ENCODE measurements at places on chromosomes 16 and 17.

DNA sequence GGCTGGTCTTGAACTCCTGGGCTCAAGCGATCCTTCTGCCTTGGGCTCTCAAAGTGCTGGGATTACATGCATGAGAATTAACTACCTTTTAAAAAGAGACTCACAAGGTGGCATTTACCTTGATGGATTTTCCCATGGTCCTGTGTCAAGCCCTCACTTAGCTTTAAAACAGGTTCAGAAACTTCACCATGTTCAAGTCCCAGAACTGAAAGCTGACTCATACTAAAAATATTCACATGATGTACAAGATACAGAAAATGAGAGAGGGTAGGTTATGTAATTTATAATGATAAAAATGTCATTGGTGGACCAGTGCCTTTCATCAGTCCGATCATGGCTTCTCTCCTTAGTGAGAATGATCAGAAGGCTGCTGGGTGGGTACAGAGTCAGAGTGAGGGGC lies 4.3 kb upstream of the AKAP1 start:
- no peak for DNase-seq

GRCh38 chr17:50608700-50609379 lies 25.8 kb upstream of the ABCC3 start:
- DNase-seq, result no peak

DNA sequence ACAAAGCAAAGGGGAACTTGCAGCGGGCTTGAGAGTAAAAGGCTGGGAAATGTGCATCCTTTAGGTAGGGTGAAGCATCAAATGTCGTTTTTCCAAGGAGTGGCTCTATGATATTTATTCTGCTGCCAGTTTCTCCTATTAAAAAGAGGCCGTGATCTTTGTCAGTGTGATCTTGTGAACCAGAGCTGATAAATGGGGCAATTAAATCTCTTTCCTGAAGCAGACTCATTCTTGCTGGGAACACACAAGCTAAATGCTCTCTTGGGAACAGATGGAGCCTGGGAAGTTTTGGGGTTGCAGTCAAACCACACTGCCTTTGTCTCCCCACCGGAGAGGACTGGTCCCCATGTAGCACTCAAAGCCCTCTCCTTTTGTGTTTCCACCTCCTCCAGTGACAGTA lies 408.9 kb downstream of the GRIN2A start:
- no peak for DNase-seq

DNA sequence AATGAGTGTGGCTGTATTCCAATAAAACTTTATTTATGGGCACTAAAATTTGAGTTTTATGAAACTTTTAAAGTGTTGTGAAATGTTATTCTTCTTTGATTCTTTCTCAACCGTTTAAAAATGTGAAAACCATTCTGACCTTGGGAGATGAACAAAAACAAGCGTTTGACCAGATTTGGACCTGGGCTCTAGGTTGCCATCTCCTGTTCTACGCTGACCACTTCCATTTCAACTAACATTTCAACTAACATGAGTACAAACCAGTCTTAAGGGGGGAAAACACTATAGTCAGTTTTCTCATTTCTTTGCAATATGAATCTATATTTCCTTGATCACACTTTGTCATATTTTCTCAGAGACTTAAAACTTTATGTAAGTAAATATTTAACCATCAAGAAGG lies 118.4 kb upstream of the IRX5 start:
- DNase-seq, result no peak

- no peak for DNase-seq
These were observed 3.9 kb downstream of the HIRIP3 start for GRCh38 chr16:29991571-29991904.

- DNase-seq, result no peak
These were observed 15.3 kb downstream of the TMEM98 start for GRCh38 chr17:32943206-32943605.

DNA sequence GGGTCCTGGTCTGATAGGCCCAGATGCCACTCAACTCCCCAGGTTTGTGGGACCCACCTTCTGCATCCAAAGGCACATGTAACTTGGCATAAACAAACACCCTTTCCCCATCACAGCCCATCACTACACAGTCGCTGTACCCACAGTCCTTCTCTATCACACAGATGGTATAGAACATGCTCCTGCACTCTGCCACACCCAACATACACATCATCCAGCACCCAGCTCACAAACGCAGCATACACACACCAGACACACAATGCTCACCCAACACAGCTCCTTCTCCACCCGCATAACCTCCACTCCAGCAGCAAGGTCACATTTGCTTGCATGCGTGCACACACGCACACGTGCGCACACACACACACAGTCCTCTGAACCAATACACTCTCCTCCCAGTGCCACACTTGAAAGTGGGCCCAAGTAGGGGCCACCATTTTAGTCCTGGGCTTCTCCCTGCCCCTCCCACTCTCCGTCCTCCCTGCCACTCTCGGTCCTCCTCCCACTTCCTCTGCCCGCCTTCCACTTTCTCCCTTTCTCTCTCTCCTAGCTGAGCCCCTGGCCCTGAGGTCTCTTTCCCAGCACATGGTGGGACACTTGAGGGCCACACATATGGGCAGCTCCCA lies 8.5 kb upstream of the TMEM92 start:
- no peak for DNase-seq

GRCh38 chr17:62897706-62898105 lies 68.3 kb upstream of the TANC2 start:
- DNase-seq, result no peak

DNA sequence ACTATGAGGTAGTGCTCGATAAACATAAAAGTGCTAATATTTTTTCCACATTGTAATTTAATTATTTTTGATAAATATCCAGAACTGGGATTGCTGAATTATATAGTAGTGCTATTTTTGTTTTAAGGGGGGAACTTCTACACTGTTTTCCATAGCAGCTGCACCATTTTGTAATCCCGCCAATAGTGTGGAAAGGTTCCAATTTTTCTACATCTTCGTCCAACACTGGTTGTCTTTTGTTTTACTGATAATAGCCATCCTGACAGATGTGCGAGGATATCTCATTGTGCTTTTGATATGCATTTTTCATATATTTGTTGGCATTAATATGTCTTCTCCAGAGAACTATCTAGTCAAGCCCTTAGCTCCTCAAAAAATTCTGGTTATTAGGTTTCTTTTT lies 259.6 kb upstream of the KCNJ16 start:
- DNase-seq, result no peak

DNA sequence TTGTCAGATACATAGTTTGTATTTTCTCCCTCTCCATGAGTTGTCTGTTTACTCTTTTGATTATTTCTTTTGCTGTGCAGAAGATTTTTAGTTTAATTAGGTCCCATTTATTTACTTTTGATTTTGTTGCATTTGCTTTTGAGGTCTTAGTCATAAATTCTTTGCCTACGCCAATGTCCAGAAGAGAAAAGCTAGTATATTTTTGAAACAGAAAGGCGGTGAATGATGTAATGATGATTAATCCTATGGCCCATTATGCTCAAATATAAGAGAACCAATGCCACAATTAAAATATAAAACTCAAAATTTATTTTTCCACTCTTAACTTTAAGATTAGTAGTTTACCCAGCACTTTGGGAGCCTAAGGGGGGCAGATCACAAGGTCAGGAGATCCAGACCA lies 59.8 kb upstream of the SMIM36 start:
- DNase-seq, result no peak

DNA sequence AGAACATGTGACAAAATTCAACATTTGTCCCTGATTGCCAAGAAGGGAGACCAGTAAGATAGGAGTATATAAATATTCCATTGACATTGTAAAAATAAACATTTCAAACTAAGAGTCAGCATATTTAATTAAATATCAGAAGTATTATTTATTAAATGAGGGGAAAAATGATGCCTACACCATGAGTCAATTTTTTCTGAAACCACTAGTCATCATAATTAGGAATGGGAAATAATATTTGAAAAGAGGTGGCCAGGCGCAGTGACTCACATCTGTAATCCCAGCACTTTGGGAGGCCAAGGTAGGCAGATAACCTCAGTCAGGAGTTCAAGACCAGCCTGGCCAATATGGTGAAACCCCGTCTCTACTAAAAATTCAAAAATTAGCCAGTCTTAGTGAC lies 2.1 kb downstream of the CMTM1 start:
- no peak for DNase-seq

GRCh38 chr16:83859265-83859664 lies 39.6 kb upstream of the MLYCD start:
- DNase-seq, result no peak

DNA sequence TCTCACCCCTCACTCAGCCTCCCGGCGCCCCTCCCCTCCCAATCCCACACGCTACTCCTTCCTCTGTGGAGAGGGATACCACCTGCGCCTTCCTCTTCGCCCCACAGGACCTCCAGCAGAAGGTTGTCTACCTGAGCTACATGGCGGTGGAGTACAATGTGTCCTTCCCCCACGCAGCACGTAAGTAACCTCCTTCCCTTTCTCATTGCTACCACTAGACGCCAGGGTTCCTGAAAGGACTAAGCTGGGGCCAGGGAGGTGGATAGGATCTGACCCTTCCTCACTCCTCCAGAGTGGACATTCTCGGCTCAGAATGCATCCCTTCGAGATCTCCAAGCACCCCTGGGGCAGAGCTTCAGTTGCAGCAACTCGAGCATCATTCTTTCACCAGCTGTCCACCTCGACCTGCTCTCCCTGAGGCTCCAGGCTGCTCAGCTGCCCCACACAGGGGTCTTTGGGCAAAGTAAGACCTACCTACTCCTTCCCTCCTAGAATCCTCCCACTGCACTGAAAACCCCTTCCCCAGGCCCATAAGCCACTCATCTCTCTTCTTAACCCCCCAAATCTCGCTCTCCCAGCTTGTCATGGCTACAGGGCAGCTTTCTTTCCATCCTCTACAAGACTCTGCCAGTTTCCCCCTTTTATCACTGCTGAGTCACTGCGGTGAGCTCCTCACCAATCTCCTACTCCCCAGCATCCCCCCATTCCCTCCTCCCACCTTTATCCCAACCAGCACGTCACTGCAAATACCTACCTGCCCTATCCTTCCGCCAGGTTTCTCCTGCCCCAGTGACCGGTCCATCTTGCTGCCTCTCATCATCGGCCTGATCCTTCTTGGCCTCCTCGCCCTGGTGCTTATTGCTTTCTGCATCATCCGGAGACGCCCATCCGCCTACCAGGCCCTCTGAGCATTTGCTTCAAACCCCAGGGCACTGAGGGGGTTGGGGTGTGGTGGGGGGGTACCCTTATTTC lies 1.5 kb downstream of the CD68 start:
- DNase-seq, result no peak

DNA sequence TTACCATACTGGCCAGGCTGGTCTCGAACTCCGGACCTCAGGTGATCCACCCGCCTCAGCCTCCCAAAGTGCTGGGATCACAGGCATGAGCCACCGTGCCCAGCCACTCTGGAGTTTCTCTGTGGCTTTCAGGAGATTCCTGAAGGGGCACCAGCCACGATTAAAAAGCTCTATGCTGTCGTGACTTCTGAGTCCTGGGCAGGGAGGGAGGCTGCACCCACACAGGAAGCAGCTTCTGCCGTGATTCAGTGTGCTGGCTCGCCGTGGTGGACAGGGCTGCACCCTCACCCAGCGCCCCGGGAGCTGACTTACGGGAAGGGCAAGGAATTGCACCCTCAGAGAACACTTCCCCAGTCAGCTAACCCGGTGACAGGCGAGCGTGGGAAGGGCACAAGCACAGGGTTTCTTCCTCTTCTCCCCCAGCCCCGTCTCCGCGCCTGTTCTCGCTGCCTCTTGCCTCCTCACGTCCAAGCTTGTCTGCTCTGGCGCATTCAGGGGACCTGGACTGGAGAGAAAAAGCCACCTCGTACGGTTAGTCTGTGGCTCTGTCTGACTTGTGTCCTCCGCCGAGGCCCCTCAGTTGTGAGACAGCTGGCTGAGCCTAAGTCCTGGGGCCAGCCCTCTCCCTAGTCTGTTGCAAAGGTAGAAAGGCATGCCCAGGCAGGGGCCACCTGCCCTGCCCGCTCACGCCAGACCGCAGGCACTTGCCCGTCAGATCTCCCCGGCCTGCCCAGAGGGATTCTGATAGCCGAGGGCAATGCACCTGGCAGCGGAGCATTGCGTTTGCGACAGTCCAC lies 145.0 kb downstream of the SEC14L1 start:
- DNase-seq, result peak; percentile 66
